ENCODE measurements at places on chromosomes 16 and 17. TPM values are rescaled to one million over a fixed set of nuclear protein-coding genes. Genes with fewer than 3 reads are reported as not detected.

The DOC2A gene
- polyA plus RNA-seq: 0.61 TPM

The PRSS8 gene
- polyA plus RNA-seq: 0.09 TPM

The BCL6B gene
- polyA plus RNA-seq: 19.3 TPM

GRCh38 chr17:8473451-8474192 lies 37.9 kb downstream of the NDEL1 start:
- DNase-seq: no peak

DNA sequence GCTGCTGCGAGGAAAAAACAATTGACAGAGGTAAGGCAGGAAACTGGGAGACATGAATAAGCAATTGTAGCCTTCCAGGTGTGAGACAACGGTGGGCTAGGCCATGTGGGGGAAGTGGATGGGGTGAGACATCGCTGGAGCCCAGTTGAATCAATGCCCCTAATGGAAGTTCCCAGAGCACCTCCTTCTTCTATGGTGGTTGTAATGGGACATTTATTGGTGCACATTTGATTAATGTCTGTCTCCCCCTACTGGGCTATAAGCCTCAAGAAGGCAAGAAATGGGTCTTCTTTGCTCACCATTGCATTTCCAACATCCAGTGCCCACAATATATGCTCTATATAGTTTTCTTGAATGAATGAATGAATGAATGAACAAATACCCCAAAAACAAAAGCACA lies 22.7 kb upstream of the CD300E start:
- DNase-seq: no peak

The CEP295NL gene
- 0.42 TPM for polyA plus RNA-seq

DNA sequence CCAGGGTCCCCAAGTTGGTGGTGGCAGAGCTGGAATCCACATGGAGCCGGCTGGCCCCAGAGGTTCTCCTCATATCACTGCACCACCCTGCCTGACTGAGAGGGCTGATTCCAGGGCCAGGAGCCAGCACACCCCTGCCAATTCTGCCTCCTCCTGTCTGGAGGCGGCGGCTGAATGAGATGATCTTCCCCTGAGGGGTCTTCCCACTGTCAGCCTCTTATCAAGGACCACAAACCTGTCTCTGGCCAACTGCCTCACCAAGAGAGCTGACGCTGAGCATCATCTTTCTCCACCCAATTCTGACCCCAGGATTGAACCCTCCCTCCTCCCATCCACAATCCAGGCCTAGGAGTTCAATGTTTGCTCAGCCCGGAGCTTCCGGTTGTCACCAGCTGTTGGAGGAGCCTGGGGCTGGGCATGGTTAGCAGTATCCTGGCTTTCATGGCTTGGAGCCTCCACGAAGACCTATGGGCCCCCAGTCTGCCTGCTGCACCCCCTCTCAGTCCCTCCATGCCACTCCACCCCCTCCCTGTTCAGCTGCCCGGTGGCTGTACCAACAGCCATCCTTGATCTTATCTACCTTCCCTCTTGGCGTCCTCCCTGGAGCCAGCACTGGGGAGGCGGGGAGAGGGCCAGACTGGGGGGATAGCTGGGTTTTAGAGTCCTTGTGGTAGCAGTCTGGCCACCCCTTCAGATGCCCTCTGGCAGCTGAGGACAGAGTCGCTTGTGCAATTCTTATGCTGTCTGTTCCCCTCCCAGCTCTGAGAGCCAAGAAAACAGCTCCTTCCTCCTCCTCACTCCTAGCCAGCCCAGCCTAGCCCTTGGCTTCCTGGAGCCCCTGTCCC lies 25.6 kb downstream of the ABCC3 start:
- no peak for DNase-seq

DNA sequence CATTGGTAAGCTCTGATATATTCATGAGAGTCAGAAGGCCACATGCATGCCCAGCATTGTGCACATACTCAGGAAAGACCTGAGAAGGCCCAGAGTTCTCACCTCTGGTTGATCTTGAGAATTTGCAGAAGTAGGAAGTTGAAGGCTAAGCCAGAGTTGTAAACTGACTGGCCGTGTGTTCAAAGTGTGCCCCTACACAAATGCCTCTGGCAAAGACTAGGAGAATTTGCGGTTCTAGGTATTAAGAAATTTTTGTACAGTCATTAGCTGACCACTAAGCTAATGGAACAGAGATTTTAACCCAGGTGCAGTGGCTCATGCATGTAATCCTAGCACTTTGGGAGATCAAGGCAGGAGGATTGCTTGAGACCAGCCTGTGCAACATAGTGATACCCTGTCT lies 25.0 kb downstream of the FBXL20 start:
- no peak for DNase-seq

- no peak for DNase-seq
Measured at GRCh38 chr17:3921502-3922319, 5.4 kb upstream of the P2RX1 start.

GRCh38 chr16:2196981-2197511 lies 641 bp upstream of the CASKIN1 start:
- no peak for DNase-seq

DNA sequence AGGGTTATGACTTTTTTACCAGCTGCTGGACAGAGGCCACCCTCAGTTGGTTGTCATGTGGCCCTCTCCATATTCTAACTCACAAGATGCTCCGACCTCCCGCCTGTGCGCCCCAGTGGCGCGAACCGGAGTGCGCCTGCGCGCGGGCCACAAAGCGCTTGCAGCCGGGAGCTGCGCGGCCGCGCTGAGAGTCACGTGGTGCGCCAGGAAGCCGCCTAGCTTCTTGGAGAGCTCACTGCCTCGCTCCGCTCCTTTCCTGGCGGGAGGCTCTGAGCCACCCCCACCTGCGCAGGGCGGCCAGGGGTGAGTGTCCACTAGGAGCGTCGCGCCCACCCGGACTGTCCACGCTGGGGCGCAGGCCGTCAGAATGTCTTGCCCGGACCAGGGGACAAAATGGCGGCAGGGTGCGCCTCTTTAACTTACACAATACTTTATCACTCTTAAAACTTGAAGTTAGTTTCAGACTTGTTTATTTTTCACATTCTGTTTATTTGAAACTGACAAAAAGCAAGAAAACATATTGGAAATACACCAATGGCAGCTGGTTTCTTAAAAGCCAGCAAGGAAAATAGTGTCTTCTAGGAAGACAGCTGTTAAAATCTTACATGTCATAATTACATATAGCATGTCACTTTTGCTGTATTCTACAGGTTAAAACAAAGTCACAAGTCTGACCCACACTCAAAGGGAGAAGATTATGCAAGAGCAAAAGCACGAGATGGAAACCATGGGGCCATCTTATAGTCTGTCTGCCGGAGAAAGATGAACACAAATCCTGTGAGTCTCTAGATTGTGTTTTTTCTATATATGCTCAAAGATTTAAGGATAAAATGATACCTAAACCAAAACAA lies 357.9 kb downstream of the CNTNAP4 start:
- DNase-seq: no peak

GRCh38 chr17:66965801-66966262 lies 1.3 kb downstream of the CACNG4 start:
- no peak for DNase-seq

DNA sequence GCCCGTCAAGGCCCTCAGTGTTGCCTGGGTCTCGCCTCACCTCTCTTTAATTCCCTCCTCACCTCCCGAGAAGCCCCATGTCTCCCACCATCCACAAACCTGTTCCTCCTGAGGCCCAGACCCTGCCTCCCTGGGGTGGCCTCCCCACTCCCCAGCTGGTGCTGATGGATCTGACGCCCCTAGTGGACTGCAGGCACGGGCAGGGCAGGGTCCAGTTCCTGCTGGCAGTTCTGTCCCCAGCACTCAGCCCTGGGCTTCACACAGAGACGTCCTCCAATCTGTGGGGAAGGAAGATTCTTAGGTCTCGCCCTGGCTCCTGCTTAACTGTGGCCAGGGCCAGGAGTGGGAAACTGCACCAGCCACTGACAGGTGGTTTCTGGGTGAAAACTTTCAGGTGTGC lies 108.8 kb downstream of the AMFR start:
- no peak for DNase-seq

DNA sequence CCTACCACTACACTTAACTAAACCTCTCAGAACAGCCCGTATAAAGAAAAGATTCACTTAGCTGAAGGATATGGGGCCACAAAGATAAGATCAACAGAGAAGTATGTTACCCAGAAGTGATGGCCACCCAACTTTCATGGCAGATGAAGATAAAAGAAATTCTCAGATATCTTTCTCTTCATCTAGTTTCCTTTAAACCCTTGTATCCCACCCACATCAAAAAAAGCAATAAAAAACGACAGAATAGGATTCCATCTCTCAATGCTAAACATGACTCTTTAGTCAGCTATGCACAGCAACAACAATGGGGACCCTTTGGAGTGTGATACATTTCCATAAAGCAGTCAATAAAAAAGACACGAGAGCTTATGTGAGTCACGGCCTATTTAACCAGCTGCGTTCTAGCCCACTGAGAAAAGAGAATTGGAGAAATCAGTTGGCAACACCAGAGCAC lies 86.6 kb downstream of the SNX11 start:
- no peak for DNase-seq

The SOX9 gene
- polyA plus RNA-seq: 7.7 TPM

DNA sequence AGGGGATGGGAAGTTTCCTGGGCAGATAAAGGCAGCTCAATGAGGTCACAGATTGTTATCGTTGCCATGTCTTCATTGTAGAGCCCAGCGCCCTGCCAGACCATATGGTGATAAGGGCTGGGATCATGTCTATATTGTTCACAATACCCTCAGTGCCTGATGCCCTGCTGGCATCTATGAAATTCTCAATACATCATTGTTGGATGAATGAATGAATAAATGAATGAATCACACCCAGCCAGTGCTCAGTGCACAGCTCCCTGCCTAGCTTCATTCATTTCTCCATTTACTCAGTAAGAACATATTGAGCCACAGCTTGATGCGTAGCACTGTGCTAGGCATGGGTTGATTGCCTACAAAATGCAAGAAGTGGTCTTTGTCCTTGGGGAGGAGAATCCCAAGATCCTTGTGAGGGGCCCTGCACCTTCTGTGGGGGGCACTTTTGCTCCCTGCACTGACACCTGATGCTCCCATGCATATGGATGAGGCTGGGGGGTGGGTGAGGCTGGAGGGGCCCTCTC lies 29.7 kb downstream of the MRC2 start:
- DNase-seq: no peak

The ABCA6 gene
- polyA plus RNA-seq: 15.5 TPM

DNA sequence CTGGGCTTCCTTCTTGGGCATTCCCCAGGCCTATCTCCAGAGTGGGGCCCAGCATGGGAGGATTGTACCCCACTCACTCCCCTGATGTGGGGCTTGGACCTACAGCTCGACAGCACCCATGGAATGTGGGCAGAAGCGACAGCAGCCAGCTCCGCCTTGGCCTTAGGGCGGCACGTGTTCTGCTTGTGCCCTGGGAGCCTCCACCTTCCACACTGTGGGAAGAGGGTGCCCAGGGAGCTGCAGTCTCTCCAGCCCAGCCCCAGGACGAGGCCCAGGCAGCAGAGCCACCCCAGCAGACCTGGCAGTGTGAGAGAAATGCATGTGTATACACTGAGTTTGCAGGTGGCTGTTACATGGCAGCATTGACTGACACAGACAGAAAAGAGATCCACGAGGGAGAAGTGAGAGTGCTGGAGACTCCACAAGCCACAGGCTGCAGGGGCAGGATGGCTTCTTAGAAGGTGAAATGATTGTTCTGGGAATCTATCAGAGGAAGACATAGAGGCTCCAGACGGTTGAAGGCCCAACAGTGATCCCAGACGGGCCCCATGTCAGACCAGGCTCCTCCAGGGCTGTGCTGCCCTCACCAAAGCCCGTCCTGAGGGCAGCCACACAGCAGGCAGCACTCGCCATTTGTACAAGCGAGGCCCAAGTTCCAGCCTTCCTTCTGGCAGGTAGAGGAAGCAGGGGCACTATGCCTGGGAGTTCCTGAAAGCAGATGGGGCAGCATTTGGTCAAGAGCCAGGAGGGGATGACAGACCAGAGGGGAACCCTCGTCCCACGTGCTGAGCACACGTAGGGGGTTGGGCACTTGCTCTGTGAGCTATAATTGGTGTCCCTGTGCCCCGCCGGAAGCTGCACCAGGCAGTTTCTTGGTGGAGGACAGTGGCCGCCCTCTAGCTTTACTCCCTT lies 2.8 kb upstream of the DNASE1 start:
- no peak for DNase-seq

DNA sequence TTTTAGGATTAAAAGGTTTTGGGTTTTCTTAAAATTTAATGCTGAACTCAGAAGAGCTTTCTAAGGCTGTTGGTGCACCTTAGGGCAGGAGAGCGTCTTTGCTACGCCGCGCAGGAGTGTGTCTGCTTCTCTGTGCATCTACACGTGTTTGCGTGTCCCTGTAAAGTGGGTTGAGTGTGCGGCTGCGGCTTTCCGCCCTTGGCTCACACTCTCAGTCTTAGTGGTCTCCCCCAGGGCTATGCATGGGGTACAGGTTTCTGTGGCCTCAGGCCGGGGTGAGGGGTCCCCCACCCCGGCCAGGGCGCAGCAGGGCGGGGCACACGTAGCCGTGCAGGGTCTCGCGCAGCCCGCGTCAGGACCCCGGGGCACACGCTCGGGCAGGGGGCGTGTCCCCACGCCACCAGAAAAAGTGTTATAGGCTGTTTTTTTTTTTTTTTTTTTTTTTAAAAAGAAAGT lies 727 bp upstream of the TENT4B start:
- no peak for DNase-seq

GRCh38 chr17:75503976-75504346 lies 11.4 kb downstream of the CASKIN2 start:
- DNase-seq: no peak

DNA sequence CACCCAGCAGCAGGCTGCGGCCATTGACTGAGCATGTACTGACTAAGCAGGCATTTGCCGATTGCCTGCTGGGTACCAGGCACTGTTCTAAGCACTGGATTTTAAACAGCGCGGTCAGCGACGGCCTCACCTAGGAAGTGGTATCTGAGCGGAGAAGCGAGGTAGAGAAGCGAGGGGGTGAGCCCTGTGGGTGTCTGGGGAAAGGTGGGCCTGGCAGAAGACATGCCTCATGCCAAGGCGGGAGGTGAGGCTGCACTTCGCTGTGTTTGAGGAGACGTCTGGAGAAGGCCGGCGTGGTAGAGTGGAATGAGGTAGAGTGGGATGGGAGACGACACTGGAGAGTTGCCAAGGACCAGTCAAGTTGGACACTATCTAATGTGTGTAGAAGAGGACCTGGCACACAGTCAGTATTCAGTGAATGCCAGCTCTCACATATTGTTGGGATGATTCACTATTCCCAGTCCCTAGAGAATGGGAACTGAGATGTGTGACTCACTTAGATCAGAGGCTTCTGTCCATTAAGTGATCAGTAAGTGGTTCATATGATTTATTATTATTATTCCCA lies 14.4 kb downstream of the SYCE1L start:
- DNase-seq: no peak

DNA sequence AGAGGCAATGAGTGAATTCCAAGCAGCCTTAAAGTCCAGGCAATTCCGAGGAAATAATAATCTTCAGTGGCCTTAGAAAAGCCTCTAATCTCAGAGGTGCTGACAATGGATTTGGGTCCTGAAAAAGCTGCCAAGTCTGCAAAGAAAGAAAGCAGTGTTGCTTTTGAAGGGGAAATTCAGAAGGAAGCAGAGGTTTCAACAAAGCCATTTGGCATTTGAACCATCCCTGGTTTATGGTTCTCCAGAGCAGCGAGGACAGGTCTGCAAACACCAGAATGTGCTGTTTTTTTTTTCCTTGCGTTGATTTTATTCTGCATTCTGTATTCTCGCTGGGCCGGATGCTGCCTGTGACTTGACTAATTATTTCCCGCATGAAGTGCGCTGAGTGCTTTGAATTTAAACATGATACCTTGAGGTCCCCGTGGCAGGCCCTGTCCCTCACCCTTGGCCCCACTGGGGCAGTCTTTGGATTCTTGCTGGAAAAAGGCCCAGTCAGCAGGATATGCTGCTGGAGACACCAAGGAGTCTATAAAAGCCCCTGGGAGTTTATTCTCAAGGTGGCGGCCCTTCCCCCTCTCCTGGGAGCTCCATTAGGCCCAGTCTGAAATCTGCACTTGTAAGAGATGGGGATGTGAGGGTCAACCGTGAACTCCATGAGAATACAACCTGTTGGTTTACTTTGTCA lies 338.3 kb downstream of the HAPSTR1 start:
- DNase-seq: no peak

The GSDMA gene
- polyA plus RNA-seq: 0.16 TPM

All from forelimb muscle (tissue), 1 donor.